ENCODE measurements at places on chromosomes 2 and 18.
A peak's percentile ranks its signal among the peaks of the same experiment; 100 is the strongest.

DNA sequence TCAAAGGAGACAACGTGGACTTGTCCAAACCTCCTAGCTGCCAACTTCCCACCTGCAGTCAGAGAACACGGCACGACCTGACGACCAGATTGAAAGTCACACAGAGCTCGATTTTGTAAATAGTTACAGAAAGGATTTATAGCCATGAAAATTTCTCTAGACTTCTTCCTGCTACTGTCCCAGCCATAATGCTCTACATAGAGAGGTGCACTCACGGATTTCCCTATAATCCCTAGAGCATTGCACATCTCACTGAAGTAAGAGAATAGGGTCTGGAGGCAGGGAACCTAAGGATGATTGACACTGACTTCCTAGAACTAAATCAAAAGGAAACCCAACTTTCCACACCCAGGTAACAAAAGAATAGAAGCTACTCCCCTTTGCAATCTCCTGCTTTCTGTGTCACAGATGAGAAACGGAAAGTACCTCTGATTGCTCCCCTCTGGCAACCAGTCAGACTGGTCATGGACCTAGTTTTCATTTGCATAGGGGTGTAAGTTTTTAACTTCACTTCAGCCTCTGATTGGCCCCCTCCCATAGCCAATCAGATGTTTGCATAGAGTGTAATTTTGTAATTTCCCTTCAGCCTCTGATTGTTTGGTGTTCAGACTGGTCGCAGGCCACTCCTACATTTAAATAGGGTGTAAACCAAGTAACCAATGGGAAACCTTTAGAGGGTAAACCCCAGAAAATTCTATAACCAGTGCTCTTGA is 58.6 kb upstream of the FBXO11 start:
- DNase-seq, result no peak

DNA sequence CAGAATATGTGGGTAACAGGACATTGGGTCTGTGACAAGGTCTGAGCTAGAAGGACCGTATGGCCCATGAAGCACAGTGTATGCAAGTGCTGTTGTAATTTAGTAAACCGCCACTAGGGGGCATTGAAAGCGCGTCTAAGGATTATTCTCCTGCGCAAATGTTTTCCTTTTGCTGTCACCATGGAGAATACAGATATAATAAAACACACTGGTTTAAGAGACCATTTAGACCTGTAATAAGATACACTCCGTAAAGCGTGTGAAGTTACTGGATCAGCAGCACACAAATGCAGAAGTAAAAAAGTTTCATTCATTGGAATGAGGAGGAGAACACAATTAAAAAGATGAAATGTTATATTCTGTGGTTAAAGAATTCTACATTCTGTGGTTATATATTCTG is 272.4 kb downstream of the AGAP1 start:
- peak; percentile 78 for DNase-seq

DNA sequence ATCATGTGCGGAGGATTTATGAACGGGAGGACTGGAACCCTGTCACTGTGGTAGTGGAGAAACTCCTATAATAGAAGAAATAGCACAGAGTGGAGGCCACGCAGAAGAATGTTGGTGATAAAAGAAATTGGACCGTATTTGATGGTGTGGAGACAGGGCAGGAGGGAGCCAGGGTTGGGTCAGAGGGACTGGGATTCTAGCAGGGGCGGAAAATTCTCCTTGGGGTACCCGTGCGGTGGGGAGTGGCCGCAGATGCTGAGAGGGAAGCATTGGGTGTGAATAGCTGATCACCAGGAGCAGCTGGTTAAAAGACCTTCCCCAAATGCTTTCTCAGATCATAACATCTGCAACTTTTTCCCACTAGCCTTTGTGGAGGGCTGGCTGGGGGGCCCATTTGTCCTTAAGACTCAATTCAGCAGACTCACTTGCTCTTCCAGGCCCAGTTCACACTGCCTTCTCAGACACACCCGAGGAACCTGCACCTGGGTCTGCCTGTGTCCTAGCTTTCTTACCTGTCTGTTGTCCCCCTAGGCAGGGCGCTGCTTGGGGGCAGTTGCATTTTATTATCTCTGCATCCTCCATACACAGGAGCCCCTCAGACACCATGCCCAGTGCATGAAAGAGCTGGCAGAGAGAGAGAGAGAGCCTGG is 7.1 kb downstream of the SH3BP4 start:
- DNase-seq, result no peak

DNA sequence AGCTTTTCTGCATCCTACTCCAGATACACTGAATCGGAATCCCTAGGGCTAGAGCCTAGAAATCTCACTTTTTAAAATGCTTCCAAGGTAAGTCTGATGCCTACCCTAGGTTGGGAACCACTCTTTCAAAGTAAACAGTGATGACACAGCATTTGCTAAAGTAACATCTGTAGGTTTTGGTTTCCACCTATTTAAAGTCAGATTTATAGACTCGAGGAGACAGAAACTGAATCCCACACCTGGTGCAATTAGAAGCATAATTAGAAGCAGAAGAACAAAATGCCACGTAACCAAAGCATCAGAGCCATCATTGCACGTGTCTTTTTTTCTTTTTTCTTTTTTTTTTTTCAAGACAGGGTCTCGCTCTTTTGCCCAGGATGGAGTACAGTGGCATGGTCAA is 40.9 kb downstream of the PDK1 start:
- DNase-seq, result no peak

GRCh38 chr2:18605115-18605514 is 15.7 kb upstream of the NT5C1B start:
- no peak for DNase-seq

DNA sequence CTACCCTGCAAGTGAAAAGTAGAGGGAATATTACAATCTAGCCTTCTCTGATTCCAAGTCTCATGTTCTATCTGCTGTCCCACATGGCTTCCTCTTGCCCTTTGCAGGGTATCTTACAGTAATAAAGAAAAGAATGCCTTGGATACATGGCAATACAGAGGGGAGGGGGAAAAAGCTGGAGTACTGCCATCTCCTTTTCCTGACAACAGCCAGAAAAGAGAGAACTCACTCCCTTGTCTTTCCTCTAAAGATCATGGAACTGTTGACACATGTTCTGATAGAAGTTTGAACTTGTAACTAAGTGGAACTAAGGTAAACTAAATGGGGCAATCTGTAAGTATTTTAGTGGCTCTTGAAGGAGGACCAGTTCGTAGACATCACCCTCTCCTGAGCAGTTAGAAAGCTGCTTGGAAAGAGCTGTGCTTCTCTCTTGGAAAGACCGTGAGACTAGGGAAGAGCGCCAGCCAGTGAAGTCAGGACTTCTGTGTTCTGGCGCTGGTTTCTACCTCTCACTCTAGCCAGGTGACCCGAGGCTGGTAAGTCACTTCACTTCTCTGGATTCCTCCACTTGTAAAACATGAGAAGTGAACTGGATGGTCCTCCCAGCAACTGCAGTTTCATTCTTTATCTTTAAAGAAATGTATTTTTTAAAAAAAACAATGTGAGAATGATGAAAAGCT is 242.3 kb upstream of the FOSL2 start:
- DNase-seq, result no peak

DNA sequence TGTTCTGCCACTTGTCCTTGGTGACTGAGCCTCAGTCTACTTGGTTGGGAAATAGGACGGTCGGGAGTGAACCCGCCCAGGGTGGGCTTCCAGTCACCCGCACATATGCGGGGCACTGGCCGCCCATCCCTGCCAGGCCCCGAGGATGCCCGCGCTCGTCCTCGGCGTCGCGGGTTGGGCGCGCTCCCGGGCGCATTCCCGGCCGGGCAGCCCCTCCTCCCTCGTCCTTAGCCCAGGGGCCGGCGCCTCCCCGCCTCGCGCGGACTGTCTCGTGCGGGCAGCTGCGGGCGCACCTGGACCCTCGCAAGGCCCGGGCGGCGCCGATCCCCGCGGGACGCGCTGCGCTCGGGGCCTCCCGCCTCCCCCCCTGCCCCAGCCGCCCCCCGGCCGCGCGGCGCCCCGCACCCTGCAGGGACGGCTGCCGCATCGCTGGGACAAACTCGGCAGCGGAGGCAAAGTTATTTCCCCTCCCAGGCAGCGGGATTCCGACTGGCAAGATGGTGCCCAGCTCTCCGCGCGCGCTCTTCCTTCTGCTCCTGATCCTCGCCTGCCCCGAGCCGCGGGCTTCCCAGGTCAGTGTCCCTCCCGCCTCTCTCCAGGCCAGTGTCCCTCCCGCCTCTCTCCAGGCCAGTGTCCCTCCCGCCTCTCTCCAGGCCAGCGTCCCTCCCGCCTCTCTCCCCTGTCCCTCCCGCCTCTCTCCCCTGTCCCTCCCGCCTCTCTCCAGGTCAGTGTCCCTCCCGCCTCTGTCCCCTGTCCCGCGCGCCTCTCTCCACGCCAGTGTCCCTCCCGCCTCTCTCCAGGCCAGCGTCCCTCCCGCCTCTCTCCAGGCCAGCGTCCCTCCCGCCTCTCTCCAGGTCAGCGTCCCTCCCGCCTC is at the start of gene FBLN7:
FBLN7 (plus strand) TSS at position 227 of the 874 bp plus-strand sequence; CDS start at position 498, 271 bp downstream.
- no peak for DNase-seq

GRCh38 chr2:50515638-50516037 is 516.3 kb downstream of the NRXN1 start:
- no peak for DNase-seq

GRCh38 chr2:182817558-182817957 is 48.9 kb downstream of the FRZB start:
- no peak for DNase-seq

Measured in endothelial cell (in vitro differentiated cells).